ENCODE measurements at places on chromosomes 16 and 17.

DNA sequence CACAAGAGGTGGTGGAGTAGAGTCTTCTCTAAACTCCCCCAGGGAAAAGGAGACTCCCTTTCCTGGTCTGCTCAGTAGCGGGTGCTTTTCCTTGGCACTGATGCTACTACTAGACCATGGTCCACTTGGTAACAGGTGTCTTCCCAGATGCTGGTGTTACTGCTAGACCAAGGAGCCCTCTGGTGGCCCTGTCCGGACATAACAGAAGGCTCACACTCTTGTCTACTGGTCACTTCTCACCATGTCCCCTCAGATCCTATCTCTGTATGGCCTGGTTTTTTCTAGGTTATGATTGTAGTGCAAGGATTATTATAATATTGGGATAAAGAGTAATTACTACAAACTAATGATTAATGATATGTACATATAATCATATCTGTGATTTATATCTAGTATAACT, 49.7 kb upstream of the ARL4D start:
- DNase-seq, result no peak

GRCh38 chr17:65231662-65232335, 94.6 kb downstream of the RGS9 start:
- DNase-seq, result no peak

DNA sequence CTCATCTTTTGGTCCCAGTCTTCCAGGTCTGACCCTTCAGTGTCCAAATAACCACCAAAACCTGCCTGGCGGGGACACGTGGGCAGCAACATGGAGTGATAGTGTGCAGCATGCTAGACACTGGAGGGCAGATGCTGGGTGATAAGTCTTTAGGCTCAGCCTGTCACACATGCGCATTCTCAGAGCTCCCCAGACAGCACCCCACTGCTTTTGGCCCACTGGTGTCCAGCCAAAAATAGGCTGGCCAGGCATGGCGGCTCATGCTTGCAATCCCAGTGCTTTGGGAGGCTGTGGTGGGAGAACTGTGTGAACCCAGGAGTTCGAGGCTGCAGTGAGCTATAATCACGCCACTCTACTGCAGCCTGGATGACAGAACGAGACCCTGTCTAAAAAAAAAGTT, 12.3 kb downstream of the GINS2 start:
- no peak for DNase-seq

- peak; percentile 89 for DNase-seq
Measured at GRCh38 chr17:42116705-42117396, 4.3 kb downstream of the KAT2A start.

DNA sequence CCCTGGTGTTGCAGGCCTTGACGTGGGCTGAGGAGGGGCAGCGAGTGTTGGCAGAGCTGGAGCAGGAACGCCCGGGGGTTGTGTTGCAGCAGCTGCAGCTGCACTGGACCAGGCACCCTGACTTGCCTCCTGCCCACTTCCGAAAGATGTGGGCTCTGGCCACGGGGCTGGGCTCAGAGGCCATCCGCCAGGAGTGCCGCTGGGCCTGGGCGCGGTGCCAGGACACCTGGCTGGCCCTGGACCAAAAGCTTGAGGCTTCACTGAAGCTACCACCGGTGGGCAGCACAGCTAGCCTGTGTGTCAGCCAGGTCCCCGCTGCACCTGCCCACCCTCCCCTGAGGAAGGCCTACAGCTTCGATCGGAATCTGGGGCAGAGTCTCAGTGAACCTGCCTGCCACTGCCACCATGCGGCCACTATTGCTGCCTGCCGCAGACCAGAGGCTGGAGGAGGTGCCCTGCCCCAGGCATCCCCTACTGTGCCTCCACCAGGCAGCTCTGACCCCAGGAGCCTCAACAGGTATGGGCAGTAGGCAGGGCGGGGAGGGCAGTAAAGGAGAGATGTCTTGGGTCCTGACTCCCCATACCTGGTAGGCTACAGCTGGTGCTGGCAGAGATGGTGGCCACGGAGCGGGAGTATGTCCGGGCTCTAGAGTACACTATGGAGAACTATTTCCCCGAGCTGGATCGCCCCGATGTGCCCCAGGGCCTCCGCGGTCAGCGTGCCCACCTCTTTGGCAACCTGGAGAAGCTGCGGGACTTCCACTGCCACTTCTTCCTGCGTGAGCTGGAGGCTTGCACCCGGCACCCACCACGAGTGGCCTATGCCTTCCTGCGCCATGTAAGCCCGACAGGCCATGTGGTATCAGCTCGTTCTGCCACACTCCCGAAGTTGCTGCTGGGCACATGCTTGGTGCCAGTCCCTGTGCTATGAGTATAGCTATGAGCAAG, 5.6 kb downstream of the PLEKHG4 start:
- DNase-seq, result peak; percentile 19

GRCh38 chr16:53984936-53985335, 281.0 kb downstream of the FTO start:
- DNase-seq, result no peak

DNA sequence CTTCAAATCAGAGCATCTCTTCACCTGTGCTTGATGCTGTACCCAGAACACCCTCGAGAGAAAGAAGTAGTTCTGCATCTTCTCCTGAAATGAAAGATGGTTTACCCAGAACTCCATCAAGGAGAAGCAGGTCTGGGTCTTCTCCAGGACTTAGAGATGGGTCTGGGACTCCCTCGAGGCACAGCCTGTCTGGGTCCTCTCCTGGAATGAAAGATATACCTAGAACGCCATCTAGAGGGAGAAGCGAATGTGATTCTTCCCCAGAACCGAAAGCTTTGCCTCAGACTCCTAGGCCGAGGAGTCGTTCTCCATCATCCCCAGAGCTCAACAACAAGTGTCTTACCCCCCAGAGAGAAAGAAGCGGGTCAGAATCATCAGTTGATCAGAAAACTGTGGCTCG, 12.3 kb downstream of the SRRM2 start:
- DNase-seq, result no peak

DNA sequence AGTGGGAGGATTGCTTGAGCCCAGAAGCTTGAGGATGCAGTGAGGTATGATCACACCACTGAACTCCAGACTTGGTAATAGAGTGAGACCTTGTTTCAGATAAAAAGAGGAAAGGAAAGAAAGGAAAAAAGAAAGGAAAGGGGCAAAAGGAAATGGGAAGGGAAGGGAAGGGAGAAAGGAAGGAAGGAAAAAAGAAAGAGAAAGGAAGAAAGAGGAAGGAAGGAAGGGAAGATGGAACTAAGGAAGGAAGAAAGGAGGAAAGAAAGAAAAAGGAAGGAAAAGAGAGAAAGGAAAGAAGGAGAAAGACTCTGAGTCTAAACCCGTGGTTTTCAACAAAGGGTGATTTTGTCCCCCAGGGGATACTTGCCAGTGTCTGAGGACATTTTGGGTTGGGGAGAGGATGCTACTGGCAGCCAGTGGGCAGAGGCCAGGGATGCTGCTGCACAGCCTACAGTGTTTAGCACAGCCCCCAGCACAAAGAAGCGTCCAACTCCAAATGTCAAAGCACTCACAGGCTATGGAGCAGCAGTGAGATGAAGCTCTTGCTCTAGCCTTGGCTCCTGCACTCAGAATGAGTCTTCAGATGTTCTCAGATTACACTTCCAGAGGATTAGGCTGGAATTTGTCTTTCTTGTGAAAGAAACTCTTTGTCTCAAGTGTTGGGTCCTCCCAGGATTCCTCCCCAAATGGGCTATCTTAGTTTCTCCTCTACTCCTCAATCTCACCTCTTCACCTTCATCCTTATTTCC, 64.2 kb downstream of the BMERB1 start:
- DNase-seq, result no peak

GRCh38 chr17:83054518-83055125, 24.8 kb upstream of the METRNL start:
- no peak for DNase-seq

GRCh38 chr16:58768145-58768544, 34.0 kb upstream of the GOT2 start:
- no peak for DNase-seq

- DNase-seq, result no peak
Measured at GRCh38 chr17:32461853-32462617, 17.7 kb downstream of the PSMD11 start.

DNA sequence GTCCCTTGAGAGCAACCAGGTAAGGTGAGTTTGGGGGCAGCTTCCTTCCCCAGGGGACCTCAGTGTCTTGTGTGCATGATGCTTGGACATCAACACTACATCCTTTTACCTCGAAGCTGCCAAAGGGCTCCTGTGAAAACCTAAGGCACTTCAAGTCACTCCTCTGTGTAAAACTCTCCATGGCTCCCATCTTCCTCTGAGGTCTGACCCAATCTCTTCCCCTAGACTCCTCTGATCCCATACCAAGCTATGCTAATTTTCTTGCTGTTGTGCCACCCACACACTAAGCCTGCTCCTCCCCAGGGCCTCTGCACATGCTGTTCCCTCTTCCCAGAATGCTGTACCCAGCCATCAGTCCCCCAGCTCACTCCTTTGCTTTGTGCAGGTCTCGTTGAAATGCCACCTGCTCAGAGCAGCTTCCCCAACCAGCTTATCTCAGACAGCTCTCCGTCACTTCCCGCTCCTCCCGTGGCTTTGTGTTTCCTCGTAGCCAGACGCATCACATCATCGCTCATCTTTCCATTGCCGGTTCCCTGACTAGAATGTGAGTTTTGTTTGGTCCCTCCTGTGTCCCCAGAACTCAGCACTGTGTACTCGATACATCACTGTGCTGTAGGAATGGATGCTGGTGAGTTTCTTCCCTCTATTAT, 78.4 kb downstream of the CNGB1 start:
- DNase-seq, result no peak

DNA sequence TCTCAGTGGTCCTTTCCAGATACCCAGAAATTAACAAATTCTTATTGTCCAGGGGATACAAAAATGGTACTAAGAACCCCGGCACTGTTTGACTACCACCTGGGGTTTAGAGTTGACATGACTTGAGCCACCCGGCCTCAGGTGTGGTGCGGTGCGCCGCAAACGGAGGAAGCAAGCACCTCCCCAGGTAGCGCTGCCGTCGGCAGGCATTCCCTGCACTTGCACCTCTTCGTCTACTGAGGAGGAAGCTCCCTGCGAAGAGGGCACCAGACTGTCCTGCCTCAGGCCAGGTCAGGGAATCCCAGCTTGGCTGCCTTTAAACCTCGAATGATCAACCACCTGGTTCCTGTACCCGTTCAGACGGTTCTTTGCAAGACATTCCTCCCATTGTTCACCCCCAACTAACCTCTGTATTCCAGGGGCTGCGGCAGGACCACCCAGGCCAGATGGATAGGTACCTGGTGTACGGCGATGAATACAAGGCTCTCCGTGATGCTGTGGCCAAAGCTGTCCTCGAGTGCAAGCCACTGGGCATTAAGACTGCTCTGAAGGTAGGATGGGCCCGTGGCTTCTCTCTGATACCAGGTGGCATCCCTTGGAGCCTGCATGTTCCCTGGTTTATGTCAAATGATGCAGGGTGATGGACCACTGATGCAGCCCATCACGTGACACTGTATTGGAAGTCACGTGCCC, 40.8 kb upstream of the ENDOV start:
- DNase-seq, result no peak

DNA sequence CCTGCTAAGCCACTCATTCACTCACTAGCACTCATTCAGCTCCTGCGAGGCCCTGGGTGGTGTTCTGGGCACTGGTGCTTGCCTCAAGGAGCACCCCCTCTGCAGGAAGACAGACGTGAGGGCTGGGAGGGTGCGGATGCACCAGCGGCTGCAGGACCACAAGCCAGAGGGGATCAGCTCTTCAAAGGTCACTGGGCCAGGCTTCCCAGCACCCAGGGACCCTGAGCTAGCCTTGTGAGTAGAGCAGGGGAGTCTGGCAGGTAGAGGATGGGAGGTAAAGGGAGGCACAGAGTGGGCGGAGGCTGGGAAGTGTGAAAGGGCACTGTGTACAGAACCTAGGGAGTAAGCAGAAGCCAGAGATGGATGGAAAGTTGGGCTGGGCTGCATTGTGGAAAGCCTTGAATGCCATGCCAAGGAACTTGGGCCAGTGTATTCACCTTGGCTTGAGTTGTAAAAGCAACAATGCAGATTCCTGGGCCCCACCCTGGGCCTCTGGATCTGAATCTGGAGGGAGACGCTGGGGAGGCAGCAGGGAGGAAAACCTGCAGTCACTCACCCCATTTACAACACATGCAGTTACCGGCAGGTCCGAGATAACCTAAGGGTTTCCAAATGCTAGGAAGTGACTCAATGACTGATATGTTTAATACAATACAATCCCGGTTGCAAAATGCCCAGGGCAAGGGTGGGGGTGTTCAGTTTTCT, 1.7 kb downstream of the IL4R start:
- no peak for DNase-seq

DNA sequence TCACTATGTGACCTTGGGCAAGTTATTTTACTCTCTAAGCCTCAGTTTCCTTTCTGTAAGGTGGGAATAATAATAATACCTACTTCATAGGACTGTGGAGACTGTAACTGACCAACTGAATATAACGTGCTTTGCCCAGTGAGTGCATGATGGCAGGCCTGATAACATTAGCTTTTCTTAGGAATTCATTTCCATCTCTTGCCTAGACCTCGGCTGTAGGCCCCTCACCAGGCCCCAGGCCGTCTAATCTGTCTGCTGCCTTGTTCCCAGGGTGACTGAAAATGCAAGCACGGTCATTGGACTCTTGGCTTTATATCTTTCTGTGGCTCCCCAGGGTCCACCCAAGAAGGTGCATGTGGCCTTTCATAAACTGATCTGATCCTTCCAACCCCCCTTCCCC, 6.7 kb upstream of the UBE2O start:
- no peak for DNase-seq

GRCh38 chr17:51435641-51436091, 175.3 kb downstream of the UTP18 start:
- DNase-seq, result peak; percentile 74

- no peak for DNase-seq
Measured at GRCh38 chr17:81409190-81409935, 14.1 kb downstream of the BAHCC1 start.
